GM23248 (cell line): ENCODE measurements at places on chromosomes 7 and 10. TPM values are rescaled to one million over a fixed set of nuclear protein-coding genes. Genes with fewer than 3 reads are reported as not detected.

- H3K36me3 ChIP-seq = no peaks in the 10 kb centered on the region
- peaks cover 6% of the 10 kb centered on the region; the same call in 1 of the 2 replicates for H3K4me1 ChIP-seq
- no peak overlapping the region for H3K4me3 ChIP-seq
- no peak overlapping the region for H3K27ac ChIP-seq
- no peaks in the 10 kb centered on the region for H3K27me3 ChIP-seq
Measured at GRCh38 chr10:122342293-122343134, 32.0 kb upstream of the PLEKHA1 start.

The GTF2IRD1 gene
- total RNA-seq = 3.7 and 8.6 TPM in 2 replicates

The HMX3 gene
- not detected in 2 replicates for total RNA-seq

The RAMP3 gene
- not detected in 2 replicates for total RNA-seq
